ENCODE measurements at places on chromosomes 4 and X.
A peak's percentile ranks its signal among the peaks of the same experiment; 100 is the strongest.

- DNase-seq, result no peak
Measured at GRCh38 chrX:120334603-120335002, 23.3 kb upstream of the TMEM255A start.

- no peak for DNase-seq
Measured at GRCh38 chr4:604131-604530, 21.2 kb upstream of the PDE6B start.

- DNase-seq, result no peak
Measured at GRCh38 chr4:183989461-183989860, 84.4 kb downstream of the STOX2 start.

DNA sequence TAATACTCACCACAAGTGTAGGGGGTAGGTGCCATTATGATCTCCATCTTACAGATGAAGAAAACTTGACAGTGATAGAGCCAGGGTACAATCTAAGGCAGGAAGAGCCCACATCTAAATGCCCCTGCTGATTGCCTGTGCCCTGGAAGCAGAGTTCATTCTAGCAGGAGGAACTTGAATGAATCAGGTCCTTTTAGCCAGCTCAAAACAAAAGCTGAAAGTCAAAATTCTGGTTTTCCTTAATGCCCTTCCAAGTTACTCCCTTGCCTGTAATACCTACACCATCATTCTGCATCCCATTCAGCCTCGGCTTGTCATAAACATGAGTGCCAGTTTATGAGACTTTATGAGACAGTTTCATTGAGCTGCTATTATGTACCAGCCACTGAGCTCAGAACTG, 89.6 kb downstream of the SCD5 start:
- DNase-seq, result no peak

DNA sequence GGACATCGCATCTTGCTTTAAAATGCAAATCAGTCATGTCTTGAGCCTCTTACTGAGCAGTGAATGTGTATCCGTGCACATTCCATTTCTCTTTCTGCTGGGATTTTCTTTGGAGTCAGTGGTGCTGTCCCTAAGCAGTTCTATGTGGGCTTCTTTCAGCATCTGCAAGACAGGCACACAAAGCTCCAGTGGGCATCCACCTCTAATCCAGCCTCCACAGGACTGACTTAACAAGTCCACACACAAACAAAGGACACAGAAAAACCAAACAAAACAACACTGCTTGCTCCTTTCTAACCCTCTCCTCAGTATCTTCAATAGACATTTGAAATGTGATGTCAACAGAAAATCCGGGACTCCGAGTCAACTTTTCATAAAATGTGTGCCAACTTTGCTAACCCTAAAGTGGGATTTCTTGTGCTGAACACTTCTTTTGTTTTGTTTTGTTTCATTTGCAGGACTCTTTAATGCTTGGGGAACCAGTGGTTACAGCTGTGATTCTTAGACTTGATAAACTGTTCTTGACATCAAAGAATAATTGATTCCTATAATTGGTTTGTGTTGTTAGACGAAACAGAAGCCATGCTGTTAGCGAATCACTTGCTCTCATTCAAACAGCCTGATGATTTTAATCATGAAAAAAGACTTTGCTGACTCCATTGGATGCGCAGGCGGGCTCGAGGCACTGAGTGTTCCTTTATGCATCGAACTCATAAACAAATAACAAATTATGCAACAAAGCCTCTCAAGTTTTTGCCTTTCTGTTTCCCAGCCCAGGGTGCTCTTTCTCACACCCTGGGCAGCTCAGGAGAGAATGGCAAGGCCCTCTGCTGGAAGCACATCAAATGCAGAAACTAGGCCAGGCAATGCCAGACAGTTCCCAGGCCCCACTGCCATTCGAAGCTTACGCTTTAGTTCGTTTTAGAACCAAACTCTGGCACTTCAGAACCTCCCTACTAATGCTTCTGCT, 20.1 kb downstream of the ETNPPL start:
- DNase-seq, result no peak

DNA sequence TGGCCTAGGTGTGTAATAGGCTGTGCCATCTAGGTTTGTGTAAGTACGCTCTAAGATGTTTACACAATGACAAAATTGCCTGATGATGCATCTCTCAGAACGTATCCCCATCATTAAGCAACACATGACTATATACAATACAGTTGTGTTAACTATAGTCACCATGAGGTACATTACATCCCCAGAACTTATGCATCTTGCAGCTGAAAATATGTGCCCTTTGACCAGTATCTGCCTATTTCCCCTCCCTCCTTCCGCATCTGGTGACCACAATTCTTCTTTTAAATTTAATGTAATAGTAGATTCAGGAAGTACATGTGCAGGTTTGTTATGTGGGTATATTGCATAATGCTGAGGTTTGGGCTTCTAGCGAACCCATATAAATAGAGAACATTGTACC, 239.8 kb upstream of the IL1RAPL1 start:
- DNase-seq, result no peak

GRCh38 chr4:69759189-69759604, 1.2 kb downstream of the SULT1B1 start:
- no peak for DNase-seq

DNA sequence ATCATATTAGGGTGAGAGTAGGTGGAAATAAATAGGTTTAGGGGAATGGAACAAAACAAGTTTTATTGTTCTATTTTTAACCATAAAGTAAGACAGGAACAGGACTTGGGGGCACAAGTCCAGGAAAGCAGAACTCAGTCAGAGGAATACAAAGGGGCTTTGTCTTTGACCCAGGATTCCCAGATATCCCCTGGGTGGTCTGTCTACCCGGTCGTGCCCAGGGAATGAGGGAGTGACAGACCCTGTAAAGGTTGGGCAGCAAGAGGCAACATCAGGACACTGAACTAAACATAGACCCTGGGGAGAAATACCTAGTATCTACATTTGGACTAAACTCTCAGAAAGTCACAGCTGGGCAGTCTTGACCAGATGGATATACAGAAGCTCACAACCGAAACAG, 50.6 kb downstream of the PTCHD1 start:
- DNase-seq, result no peak

- DNase-seq, result peak; percentile 50
Measured at GRCh38 chrX:1468250-1468772, 15.6 kb upstream of the ASMTL start.

- no peak for DNase-seq
Measured at GRCh38 chr4:187236209-187236890, 512.7 kb upstream of the FAT1 start.

GRCh38 chrX:3962511-3963311, 249.3 kb upstream of the PRKX start:
- DNase-seq, result no peak

DNA sequence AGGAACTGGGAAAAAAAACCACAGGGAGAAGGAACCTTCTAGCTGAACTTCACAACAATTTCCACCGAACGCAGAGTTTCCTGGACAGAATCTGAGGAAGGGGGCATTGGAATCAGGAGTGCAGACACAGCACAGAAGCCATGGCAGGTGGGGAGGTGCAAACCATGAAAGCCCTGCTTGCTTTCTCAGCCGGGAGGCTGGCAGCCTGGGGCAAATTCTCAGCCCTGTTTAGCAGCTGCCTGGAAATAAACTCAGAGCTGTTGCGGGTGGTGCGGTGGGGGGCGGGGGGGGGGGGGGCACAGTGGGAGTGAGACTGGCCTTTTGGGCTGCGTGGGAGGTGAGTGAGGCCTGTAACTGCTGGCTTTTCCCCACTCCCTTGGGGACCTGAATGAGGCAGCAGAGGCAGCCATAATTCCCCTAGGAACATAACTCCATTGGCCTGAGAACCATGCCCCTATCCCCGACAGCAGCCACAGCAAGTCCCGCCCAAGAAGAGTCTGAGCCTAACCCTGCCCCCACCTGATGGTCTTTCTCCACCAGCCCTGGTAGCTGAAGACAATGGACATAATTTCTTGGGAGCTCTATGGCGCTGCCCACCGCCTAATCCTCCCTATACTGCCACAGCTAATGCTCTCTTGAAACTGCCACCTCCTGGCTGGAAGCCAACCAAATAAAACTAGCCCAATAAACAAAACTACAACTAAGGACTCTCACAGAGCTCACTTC, 176.3 kb downstream of the FAM13A start:
- DNase-seq, result no peak

GRCh38 chrX:101230636-101231035, 11.1 kb downstream of the DRP2 start:
- no peak for DNase-seq

DNA sequence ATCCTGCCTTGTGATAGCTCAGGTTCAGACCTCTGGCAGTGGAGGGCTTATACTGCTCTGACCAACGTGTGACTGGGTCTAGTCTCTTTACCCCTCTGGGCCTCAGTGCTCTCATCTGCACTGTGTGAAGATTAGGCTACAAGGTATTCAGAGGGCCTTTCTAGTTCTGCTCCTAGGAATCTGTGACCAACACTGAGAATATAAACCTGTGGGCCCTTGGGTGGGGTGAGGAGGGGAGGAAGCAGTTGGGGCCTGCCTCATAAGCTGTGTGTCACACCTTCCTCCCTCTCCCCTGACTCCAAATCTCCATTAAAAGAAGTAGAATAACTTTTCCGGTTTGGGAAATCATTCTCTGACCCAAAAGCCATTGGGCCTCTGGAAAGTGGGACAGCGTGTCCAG, 66.3 kb upstream of the MSN start:
- no peak for DNase-seq

GRCh38 chrX:53930515-53931380, 113.5 kb downstream of the PHF8 start:
- DNase-seq, result no peak

DNA sequence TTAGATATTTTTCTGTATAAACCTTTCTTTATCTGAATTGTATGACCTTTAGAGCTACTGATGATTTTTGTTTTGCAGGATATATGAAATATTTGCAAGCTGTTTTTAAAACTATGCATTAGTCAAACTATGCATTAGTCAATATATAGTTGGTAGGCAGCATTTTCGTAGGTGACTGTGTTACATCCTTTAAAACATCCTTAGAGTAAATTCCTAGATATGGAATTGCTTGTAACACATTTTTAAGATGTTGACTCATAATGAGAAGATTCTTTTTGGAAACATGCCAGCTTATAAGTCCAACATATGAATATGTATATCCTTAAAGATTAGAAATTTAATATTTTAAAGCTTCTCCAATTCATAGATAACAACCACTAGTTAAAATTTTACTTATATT, 1768.5 kb downstream of the PCDH7 start:
- DNase-seq, result no peak

DNA sequence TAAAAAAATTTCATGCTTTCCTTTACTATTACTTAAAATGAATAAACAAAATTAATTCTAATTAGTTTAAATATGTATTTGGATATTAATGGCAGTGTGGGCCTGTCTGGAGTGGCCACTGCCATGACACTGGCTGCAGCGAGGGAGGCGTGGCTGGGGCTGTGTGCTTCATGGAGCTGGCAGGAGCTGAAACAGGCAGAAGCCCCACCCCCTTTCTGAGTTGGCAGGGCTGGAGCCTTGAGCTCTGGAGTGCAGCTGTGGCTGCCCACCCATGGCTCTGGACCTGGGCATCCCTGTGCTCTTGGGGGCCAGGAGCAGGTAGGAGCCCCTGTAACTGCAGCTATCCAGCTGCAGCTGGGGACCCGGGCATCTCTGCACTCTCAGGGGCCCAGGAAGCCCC, 8.2 kb upstream of the HSD17B11 start:
- no peak for DNase-seq

DNA sequence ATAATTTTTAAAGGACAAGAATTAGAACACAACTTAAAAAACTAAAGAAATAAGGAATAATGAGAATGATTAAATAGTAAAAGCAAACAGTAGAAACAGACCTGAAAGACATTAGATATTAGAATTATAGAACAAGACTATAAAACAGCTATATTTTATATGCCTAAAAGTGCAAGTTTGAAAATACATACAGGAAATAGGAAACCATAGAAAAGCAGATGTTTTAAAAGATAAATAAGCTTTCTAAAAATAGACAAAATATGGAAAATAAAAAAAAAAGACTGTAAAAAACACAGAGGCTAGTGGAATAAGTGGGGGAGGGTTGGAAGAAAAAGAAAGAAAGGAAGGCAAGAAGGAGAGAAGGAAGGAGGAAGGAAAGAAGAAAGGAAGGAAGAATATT, 407.3 kb downstream of the IDS start:
- DNase-seq, result no peak

DNA sequence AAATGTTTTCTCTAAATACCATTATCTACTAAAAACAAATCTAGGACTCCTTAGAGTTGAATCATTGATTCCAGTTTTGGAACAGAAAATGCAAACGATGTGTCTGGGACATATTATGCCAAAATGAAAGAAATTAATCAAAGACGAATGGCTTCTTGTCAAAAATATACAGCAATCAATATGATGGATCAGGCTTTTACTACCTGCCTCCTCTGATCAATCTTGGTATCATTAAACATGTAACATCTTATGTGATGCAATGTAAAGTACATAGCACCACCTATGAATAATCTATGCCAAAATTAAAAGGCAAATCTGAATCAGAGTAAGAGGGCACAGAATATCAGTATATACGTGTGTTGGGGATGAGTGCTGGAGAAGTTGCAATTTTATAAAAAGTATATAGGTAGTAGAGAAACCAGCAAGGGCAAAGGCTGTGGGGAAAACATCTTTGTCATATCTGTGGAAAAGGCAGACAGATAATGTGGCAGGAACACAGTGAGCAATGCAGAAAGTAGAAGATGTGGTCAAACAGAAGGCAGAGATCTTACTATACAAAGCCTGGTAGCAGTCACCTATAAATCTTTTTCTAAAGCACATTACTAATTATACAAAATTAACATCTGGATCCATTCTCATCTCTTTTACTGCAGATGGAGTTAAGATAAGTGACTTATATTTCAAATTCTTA, 152.7 kb downstream of the ANTXR2 start:
- DNase-seq, result no peak

DNA sequence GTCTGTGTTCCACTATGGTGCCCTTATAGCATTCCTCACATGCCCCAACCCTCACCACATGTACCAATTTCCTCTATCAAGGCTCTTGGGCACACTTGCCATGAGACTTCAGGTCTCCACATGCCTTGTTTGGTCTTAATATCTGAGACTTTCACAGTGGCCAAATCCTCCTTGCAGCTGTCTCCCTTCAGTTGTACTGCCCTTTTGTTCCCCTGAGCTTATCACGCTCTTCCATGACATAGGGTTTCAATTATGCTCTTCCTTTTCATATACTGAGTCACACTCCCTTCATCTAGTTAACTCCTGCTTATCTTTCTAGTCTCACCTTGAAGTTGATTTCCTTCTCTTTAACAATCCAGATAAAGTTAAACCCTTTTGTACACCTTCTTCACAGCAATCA, 212.9 kb downstream of the PDHA2 start:
- DNase-seq, result no peak
